Fibroblast of villous mesenchyme (primary cell): ENCODE measurements at places on chromosomes 5 and 9. TPM values are rescaled to one million over a fixed set of nuclear protein-coding genes. Genes with fewer than 3 reads are reported as not detected.

Gene FOXD4L6
- total RNA-seq = under 0.01 TPM in 1 of 2 replicates, not detected in the other

Gene FAM78A
- total RNA-seq = under 0.01 and 0.43 TPM in 2 replicates

Gene TRPM3
- under 0.01 TPM in 2 replicates for total RNA-seq

Gene TMEM141
- total RNA-seq = 33.5 and 39.7 TPM in 2 replicates

Gene C9orf50
- total RNA-seq = 0.32 TPM in 1 of 2 replicates, not detected in the other

DNA sequence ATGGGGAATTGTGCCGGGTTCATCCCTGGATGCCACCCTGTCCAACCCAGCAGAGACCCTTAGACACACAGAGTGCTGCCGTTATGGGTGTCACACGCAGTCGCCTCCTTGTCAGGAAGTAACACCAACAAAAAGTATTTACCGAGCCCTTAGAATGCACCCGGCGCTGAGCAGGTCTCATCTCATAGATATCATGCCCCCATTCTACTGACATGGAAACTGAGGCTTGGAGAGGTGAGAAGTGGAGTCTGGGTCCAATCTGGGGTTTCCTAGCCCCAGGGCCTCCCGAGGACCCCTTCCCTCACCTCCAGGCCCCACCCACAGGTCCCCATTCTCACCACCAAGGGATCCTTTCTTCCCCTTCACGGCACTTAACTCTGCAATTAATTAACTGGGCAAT, 36.8 kb upstream of the BARHL1 start:
- DNase-seq = no peak

- no peak for DNase-seq
Observed at GRCh38 chr5:180072556-180072955, 997 bp upstream of the RNF130 start.

DNA sequence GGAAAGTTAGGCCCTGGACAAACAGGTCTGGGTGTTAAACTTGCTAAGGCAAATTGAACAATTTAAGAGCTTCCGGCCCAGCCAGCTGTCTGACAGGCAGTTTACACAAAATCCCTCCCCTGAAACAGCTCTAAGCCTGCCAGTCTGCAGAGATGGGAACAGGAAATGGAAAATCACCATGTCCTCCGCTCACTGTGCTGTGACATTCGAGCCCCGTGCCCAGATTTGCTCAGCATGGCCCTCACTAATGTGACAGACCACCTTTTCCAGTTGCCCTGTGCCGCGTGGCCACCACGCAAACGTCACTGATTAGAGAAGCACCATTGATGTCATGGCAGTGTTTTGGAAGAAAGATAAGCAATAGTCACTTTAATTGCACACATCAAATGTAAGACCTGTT, 41.0 kb downstream of the CCNJL start:
- DNase-seq = peak; percentile 59

- DNase-seq = peak; percentile 18
Observed at GRCh38 chr5:153959134-153959957, 79.4 kb downstream of the FAM114A2 start.

DNA sequence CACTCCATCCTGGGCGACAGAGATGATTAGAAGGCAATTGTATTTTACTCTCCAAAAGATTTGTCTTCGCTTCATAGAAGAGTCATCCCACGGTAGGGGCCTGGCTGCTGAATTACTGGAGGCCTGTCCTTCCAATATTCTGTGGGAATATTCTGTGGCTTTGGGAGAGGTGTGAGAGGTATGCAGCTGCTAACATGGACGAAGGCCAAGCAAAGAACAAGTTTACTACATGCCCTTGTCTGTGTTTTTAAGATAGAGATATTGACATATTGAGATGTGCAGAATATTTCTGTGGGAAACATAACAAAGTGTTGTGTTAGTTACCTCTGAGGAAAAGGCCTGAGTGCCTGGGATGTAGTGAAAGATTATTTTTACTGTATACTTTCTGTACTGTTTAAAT, 71.8 kb upstream of the SMIM15 start:
- DNase-seq = no peak

DNA sequence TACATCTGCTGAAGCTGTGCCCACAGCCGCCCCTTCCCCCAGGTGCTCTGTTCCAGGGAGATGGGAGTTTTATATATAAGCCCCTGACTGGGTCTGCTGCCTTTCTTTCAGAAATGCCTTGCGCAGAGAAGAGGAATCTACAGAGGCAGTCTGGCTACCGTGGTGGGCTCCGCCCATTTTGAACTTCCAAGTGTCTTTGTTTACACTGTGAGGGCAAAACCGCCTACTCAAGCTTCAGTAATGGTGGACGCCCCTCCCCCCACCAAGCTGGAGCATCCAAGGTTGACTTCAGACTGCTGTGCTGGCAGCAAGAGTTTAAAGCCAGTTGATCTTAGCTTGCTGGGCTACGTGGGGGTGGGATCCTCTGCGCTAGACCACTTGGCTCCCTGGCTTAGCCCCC, 41.3 kb downstream of the RANBP17 start:
- DNase-seq = no peak

DNA sequence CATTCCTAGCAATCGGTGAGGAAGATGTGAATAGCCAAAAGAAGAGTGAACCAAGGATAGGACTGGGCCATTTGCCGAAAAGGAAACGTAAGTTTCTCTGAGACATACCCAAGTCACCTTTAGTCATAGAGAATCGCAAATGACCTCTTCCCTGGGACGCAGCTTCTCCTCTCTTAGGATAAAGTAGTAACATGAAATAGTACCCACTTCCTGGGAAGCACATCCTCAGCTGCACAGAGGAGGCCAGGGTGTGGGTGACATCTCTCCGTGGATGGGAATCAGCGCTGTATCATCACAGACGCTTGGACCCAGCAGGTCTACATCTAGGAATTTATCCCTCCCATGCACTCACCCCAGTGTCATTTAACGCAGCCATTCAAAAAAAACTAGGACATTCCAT, 120.9 kb upstream of the PHYKPL start:
- DNase-seq = no peak
